ENCODE measurements at places on chromosomes 4 and X.
A peak's percentile ranks its signal among the peaks of the same experiment; 100 is the strongest.

DNA sequence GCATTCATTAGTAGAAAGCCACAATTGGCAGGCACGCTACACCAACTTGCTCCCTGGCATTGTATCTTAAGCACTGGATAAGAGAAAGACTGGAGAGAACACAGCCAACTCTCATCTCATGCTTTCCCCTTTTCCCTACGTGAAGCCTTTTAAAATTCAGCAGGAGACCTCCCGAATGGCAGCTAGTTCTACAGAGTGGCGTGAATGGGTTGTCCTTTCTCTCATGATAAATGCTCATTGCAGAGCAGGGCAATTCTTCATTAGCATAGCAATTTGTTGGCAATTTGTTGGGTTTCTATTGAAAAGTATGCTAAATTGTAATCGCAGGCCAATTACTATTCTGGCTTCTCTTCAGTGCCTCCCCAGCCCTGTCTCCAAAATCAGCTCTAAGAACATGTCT lies 48.0 kb downstream of the SEPTIN11 start:
- no peak for DNase-seq

DNA sequence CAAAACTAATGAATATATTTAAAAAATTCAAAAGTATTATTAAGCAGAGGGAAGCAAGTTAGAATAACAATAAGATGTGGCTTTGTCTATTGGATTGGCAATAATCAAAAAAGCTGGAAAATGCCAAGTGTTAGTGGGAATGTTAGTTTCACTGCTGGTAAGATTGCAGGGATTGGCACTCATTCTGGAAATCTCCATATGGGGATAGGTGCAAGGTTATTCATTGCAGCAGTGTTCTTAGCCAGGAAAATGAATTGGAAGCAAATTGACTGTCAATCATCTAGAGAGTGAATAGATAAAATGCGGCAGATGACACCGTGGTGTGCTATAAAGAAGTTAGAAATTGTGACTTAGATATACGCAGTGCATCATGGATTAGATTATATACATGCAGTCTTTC lies 1615.5 kb upstream of the PCDH7 start:
- DNase-seq = no peak

DNA sequence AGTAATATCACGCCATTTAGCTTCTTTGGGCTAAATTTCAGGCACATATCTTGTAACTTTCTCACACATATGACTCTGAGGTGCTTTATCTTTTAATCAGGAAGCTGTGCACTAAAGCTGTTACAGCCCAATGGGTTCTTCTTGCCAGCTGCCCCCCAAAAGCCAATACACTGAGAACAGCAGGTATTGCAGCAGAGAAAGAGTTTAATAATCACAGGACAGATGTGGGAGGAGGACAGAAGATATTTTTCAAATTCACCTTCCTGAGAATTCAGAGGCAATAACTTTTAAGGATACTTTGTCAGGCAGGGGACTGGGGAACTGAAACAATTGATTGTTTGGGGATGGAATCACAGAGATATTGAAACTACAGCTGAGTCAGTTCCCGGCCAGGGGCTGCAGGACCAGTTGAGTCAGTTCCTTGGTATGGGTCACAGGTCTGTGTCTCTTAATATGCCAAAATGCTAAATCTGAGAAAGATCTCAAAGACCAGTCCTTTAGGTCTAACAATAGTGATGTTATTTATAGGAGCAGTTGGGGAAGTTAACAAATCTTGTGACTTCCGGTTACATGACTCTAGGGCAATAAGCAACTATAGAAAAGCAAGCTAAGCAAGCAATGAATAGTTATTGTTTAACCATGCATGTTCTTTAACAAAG lies 28.1 kb downstream of the DDIT4L start:
- DNase-seq = no peak

- DNase-seq = peak; percentile 66
Measured at GRCh38 chrX:3697701-3698279, 15.7 kb downstream of the PRKX start.

DNA sequence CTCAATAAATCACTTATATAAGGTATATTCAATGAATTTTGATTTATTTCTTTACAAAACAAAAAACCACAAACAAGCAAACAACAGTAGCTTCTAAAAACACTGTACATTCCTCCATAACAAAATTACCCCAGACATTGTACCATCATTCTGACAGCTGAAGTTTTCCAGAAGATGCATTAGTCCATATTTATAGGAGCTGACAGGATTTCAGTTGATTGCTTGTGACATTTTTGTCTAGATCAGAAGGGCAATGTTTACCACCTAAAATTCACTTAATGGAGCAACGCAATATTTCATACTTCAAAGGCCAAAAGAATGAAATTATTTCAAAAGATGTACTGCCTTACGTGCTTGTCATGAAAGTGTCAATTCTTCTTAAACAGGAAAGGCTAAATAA lies 167.0 kb downstream of the ATP10D start:
- no peak for DNase-seq

DNA sequence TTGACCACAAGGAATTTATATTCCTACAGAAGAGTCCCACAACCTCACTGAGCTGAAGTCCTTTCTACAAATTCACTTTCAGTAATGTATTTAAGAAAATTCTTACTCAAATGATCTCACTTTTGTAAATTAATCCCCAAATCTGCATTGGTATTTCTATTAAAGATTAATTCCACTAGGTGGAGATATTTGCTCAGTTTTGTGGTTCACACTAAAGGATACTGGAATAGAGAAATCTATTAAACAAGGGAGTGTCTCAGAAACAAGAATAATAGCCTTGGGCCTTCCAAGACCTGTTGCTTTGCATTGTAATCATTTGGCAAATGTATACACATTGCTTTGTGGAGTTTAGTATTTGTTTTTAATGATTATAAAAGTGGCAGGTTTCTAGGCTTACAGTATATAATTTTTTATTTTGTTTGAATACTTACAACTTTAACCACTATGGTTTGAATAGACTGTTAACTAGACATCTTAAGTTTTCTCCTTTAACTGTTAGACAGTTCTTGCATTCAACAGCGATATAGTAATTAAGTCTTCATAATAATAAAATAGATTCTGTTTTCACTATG lies 25.9 kb downstream of the CFAP299 start:
- no peak for DNase-seq

DNA sequence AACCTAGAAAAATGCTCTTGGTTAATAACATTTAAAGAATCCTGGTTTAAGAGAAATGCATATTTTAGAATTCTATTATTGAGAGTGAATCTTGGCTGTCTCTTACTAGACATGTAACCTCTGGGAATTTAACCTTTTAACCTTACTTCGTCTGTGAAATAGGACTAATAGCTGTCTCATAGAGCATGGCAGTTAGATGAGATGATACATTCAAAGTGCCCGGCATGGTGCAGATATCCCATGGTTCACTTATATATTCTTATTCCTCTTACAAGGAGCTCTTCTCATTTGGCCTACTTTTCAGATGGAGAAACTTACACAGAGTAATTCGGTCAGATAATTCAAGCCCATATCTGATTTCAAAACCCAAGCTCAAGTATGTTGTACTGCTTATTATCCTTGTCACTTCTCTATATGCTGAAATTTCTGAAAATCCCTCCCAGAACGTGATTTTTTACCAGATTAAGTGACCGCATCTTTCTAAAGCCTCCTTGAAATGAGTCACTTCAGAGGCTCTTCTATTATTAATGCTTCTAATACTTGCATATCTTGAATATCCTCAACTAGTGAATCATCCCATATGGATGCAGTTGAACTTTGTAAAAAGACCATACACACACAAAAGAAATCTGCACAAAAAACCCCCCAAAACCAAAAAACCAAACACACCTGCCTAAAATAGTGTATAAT lies 4.9 kb downstream of the CDKN2AIP start:
- DNase-seq = no peak

DNA sequence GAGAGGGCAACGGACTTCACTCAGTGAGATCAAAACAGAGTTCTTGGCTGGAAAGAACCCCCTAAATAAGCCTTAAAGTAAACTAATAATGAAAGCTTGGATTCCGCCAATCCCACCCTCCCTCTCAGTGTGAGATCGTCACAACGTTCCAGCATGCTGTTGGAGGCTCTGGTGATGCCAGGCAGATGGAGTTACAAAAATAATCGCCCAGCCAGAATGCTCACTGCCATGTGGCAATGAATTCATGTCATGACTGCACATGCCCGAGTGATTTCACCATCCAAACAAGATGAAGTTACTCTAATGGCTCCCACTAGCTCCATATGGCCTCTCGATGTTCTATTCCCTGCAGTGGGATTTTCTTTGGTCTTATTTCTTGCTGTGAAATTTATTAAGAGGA lies 248.0 kb downstream of the SPATA18 start:
- DNase-seq = no peak

DNA sequence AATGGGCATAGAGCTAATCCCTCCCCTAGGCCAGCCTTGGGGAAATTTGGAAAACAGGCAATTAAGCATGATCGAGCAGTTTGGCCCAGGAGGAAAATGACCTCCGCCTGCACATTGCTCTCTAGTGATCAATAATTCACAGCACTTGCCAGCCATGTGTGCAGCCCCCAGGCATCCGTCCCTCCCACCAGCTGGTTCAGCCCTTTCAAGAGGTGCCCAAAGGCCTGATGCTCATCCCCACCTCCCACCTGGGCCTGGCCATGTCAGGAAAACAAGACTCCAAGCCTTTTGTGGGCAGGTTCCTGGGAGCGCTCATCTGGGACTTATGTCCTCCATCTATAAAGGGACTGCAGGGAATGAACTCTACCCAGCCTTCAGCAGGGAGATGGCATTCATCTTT lies 17.5 kb upstream of the PPP2R2C start:
- no peak for DNase-seq

DNA sequence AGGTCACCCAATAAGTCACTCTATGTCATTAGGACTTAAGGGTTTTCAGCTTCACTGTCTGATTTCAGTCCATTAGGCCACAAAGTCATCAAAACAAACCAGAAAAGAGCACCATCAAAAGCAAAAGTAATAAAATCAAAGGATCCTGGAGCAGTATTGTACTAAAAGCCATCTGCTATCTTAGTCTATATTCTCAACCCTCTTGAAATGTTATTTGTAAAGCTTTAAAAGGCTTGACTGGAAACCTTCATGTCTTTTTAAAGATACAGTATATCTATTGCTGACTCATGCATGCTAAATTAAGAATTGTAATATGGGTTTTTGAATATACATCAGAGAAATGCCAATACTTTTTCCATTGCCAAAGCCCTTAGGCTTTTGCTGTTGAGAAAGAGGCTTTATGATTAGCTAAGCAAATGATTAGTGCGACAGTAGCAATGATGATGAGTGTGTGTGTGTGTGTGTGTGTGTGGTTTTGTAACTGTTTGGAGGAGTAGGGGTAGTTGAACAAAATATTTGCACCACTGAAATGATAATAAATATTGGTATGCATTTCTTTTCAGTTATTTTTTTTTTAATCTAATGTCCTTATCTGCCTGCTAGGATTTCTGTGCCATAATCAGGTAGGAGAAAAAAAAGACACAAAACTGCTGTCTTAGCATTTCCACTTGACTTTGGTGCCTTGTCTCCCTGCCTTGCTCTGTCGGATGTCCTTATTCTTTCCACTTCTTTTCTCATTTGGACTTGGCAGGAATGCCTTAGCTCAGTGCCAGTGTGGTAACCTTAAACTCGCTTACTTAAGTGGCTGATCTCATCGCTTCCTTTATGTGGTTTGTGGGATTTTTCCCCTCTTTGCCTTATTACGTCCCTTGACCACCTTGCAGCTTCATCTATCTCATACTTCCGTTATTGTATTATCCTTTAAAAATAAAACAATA lies 119.7 kb downstream of the PCDH7 start:
- DNase-seq = peak; percentile 97

DNA sequence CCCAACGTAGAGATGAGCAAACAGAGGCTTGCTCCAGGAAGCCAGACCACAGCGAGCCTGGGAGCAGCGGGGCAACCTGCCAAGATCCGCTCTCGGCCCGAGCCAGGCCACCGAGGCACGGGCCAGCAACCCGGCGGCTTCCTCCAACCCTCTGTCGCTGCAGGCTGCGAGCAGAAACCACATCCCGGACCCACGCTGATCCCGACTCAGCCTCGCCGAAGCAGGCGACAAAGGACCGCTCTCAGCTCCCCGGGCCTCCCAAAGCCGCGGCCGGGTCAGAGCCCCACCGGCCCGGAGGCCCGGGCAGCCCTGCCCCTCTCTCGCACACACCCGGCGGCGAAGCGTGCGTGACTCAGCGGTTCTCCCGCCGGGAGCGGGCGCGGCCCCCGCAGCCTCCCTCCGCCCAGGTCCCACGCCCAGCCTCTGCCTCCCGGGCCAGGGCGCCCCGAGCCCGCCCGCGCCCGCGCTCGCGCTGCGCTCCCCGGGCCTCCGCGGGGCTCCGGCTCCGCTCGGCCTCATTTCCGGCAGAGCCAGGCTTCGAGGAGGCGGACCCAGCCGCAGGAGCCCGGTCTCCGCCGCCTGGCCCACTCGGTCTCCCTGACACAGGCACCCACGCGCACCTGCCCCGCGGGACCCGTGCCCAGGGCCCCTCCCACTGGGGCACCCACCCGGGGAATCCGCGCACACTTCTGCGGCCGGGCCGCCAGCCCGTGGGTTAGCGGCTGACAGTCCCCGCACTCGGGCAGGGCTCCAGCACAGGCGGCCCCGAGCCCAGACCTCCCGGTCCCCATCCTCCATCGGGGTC lies 1.7 kb downstream of the PPP2R2C start:
- peak; percentile 34 for DNase-seq

GRCh38 chr4:76309939-76310550 lies 3.5 kb downstream of the STBD1 start:
- DNase-seq = no peak

DNA sequence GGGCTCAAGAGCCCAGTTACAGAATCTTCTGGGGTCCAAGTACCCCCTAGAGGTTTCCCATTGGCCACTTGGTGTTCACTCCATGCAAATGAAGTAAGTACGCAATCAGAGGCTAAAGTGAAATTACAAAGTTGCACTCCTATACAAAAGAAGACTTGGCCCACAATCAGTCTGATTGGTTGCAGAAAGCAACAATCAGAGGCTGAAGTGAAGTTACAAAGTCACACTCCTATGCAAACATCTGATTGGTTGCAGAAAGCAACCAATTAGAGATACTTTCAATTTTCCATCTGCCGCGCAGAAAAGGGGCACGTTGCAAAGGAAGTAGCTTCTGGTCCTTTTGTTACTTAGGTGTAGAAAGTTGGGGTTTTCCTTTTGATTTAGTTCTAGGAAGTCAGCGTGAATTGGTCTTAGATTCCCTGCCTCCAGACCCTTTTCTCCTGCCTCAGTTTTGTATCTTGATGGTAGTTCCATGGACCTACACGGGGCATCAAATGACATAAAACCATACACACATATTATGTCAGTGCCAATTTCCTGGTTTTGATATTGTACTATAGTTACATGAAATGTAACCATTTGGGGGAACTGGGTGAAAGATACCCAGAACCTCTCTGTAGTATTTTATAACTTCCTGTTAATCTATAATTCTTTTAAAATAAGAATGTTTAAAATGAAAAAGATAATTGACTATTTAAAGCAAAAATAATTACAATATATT lies 12.4 kb upstream of the PIN4 start:
- peak; percentile 46 for DNase-seq
